ENCODE measurements at places on chromosomes 6 and 20. TPM values are rescaled to one million over a fixed set of nuclear protein-coding genes. Genes with fewer than 3 reads are reported as not detected.

The PDYN gene
- total RNA-seq, result not detected

The KHDRBS2 gene
- total RNA-seq, result not detected

The NAPB gene
- total RNA-seq, result 2.8 TPM

The KPNA5 gene
- 1.4 TPM for total RNA-seq

The VWA7 gene
- total RNA-seq, result 1.2 TPM

The BANF2 gene
- not detected for total RNA-seq

The TSBP1 gene
- total RNA-seq, result not detected

The GSTA3 gene
- total RNA-seq, result not detected

The ADA gene
- total RNA-seq, result 62.7 TPM

The MAFB gene
- not detected for total RNA-seq

The PTK6 gene
- total RNA-seq, result 2.4 TPM

The AGPAT4 gene
- 4.5 TPM for total RNA-seq

The GPLD1 gene
- total RNA-seq, result 1.0 TPM

The RAB32 gene
- total RNA-seq, result 35.3 TPM

The FERMT1 gene
- total RNA-seq, result 19.4 TPM

The LY6G6C gene
- not detected for total RNA-seq

The RNF8 gene
- total RNA-seq, result 22.9 TPM

The LRRN4 gene
- total RNA-seq, result not detected

The FAM209B gene
- not detected for total RNA-seq

The EPHA7 gene
- 0.08 TPM for total RNA-seq

The DNAH8 gene
- not detected for total RNA-seq

The GRIK2 gene
- total RNA-seq, result 0.22 TPM

The CST2 gene
- total RNA-seq, result 0.44 TPM

The ZNF343 gene
- 14.0 TPM for total RNA-seq

The MUC22 gene
- 0.05 TPM for total RNA-seq

Data from A549 treated with CpdA at 1 μM for 4 hours (cell line).